ENCODE measurements at places on chromosomes 1 and 21.

GRCh38 chr1:198287916-198288315 is 131.1 kb downstream of the NEK7 start:
- DNase-seq, result no peak

GRCh38 chr1:208243527-208243966 is 637 bp downstream of the PLXNA2 start:
- no peak for DNase-seq

DNA sequence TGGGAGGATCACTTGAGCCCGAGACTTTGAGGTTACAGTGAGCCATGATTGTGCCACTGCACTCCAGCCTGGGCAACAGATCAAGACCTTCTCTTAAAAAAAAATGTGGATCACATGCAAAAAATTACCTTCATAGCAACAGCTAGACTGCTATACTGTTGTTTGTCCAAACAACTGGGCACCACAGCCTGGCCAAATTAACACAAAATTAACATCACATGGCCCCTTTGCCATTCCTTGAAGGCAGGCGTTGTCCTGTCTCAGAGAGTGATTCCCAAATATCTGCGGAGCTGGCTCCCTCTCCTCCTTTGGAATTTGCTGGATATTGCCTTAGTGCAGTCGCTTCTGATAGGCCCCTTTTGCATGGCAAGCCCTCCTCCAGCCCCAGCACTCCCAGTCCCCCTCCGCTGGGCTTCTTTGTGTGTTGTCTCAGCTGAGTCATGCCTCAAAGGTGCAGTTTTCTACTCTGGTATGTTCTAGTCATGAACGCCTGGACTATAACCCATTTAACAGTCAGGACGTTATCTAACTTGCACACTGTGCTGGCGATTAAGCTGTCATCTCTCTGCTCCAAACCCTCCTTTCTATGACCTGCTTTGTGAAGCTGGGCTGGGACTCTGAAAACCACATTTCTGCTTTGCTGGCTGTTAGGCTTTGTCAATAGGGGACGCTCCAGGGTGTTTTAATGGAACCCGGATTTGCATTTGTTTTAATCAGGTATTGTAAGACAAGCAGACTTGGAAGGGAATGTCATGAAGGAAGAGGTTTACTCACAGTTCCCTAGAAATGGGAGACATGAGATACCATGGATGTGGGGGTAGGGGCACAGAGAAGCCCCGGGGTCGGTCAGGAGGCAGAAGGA is 20.1 kb upstream of the HPCAL4 start:
- no peak for DNase-seq

DNA sequence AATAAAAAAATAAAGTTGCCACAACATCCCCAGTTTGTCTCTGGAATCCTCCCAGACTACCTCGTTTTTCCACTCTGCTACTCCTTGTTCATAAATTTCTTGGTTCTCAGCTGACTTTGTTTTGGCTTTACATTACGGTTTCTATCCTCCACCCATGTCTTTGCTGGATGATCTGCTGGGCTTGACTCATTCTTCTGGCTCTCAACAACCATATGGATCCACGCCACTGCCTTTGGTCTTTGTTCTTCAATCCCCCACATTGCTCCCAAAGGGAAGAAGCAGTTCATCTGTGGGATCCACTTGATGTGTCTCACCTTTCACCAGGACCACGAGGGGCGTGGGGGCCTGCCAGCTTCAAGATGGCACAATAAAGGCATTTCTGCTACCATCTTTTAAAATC is 67.1 kb upstream of the NBL1 start:
- no peak for DNase-seq

DNA sequence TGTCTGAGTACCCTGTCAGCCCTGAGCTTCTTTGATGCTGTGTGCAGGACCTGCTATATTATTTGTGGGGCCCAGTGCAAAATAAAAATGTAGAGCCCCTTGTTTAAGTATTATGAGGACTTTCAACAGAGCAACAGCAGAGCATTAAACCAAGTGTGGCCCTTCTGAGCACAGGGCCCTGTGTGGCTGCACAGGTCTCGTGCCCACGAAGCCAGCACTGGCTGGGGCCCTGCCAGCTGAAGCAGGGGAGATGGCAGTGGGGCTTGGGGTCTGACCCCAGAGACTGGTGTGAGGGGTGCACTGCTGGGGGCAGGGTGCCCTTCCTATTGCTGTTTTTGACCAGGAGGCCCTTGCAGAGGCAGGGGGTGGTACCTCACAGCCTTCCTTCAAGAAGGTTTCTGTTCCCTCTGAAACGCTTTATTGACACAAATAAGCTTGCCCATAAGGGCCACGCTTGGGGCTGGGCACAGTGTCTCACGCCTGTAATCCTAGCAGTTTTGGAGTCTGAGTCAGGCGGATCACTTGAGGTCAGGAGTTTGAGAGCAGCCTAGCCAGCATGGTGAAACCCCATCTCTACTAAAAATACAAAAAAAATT is 2.2 kb upstream of the SEMA4A start:
- DNase-seq, result no peak

DNA sequence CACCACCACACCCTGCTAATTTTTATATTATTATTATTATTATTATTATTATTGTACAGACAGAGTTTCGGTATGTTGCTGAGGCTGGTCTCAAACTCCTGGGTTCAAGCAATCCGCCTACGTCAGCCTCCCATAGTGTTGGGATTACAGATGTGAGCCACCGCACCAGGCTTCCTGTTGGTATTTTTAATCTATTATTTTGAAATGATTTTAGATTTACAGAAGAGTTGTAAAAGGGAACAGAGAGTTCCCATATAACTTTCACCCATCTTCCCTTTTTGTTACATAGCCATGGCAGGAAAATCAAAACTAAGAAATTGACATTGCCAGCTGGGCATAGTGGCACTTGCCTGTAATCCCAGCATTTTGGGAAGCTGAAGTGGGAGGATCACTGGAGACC is 42.9 kb upstream of the CITED4 start:
- no peak for DNase-seq

DNA sequence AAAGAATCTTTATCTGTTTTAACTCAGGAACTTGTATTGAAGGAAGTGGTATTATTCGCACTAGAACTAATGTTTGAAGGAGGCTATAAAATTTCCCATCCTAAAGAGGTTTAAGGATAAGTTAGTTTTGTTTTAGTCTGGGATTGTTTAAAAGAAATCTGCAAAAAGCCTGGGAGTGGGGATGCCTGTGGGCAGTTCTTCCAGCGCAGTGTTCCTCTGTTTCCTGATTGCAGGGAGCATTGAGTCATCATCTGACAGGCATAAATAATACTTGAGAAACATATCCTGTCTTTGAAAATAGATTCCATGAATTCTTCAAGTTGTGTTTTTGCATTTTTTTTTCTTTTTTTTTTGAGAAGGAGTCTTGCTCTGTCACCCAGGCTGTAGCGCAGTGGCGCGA is 350.8 kb upstream of the PTBP2 start:
- DNase-seq, result no peak

- no peak for DNase-seq
Observed at GRCh38 chr1:230643908-230644307, 1.6 kb downstream of the COG2 start.
